Gastroesophageal sphincter (tissue), 4 donors: ENCODE measurements at places on chromosomes 6 and 20.

DNA sequence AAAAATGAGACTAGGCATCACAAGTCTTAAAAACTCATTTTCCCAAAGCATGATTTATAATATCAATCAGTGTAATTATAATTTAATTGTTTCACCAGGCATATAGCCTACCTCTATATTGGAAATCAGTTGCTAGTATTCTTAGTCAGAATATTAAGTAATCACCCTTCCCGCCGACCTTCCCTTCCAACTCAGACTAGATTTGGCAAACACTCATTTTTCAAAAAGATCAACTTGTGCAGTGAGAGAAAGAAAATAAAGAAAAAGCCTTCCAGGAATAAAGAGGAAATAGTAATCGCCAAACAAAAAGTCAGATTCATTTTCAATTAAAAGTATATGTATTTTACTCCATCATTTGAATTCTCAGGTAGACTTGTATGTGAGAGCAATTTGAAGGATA, 1.9 kb upstream of the BMP5 start:
- ATAC-seq, result no peak

DNA sequence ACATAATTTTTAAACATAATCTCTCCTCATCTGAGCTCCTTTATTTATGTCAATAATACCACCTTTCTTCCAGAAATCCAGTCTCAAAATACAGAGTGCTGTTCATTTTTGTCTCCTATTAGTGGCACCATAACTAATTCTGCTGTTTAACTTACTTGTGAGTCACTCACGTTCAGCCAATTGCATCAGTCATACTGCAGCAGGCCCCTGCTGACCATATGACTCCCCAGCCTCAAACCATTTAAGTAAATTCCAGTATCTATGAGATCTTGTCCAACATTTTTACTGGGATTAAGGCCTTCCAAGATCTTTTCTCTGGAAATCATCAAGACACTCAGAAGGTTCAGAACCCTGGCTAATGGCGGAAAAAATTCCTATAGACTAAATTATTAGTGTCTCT, 982.2 kb upstream of the MAP3K7 start:
- no peak for ATAC-seq

DNA sequence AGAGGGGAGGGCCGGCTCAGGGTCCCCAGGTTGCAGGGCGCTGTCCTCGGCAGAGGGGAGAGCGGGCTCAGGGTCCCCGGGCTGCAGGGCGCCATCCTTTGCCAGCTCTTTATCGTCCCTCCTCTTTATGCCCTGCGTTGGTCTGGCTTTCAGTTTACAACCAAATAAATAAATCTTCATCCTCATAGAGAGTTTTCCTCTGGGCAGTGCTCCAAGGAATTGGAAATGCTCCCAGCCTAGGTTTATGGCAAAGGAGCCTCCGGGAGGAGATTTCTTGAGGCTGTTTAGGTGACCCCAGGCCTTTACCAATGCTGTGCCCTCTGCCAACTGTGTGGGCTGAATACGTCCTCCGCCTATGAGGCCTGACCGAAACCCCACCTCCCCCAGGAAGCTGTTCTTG, 60.2 kb downstream of the CHMP4B start:
- ATAC-seq, result no peak

DNA sequence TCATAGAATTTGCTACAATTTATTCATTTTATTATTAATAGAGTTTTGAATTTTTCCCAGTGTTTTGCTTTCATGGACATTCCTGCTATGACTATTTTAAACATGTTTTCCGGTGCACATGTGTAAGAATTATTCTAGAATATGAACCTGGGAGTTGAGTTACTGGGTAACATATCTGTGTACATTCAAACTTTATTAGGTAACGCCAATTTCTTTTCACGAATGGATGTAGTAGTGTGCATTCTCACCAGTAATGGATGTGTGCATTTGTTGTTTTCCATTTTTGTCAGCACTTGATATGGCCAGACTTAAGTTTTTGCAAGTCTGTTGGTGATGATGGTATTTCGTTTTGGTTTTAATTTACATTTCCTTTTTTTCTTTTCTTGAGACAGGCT, 118.8 kb downstream of the CDKAL1 start:
- ATAC-seq, result no peak

DNA sequence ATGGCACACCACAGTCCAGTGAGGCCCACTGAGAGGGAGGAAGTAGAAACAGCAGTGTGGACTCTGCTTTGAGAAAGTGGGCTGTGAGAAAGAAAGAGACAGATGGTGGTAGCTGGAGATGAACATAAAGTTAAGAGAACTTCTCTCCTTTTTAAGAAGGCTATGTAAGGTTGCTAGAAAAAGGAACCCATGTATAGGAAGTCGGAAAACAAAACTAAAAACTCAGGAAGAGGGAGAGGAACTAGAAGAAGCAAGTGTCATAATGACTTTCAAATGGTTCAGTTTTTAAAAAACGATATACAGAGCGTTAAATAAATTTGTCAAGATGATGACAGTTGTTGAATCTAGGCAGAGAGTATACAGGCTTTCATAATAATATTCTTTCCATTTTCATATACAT, 25.4 kb upstream of the GMNN start:
- ATAC-seq, result no peak

DNA sequence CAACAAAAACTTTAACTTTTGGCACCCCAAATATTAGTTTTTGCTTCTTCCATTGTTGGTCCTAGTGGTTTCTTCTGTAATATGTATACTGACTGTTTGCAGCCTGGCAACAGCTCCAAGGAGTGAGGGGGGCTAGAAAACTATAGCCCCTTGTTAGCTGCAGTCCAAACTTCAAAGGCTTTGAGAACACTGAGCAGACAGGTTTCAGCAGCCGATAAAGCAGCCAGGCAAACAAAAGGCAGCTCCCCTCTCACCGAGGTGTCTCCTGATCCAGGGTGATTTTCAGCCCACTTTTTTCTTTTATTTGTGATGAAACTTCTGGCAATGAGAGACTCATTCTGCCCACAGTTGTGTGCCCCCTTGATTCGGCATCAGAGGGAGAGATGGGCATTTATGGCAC, 80.7 kb downstream of the OLIG3 start:
- ATAC-seq, result no peak

- no peak for ATAC-seq
Measured at GRCh38 chr6:130859161-130859867, 32.1 kb downstream of the SMLR1 start.

GRCh38 chr6:136737871-136738691, 54.2 kb downstream of the MAP3K5 start:
- peak; percentile 92 for ATAC-seq

DNA sequence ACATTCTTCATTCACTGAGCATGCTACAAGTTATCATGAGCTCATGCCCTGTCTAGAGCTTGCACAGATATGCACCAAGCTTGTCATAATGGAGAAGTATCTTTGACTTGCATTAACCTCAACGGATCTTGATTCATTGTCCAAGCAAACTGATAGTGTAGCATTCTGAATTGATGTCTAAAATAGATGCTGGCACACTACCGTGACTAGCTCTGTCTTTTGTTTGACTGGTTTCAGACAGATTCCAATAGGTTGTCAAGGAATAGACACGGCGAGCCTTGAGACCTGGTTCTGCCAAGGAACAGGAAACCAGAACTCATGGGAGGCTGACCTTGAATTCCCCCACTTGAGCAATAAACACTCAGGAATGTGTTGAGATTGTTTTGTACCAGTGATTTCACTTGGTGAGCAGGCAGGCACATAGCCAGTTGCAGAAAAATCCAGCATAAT, 1153.1 kb upstream of the GJE1 start:
- ATAC-seq, result peak; percentile 88

DNA sequence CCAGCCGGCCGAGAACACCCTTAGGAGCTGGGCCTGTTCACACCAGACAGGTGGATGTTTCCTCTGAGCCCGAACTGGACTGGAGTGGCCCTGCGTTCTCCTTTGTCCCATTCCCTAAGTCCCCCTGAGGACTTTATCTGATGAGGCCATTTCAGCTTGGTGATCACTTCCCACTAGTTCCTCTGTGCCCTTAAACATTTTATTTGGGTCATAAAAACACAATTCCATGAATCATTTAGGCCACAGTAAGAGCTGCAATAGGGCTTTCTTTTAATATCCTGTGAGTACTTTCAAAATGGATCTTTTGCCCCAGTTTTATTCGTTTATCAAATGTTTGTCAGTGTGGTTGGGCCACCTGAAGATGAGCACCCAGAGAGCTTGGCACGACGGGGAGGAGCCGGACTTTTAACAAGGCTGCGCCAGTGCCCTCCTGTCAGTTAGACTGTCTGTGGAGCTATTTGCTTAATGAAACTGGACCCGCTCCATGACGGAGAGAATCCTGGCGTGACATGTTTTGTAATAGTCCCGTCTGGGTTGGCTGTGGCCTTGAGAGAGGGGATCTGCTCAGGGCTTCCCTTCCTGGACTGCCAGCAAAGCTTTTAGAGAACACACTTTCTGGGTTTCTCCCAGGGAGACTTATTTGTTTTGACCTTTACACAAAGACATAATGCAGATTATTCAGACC, 53.5 kb downstream of the ZDHHC14 start:
- no peak for ATAC-seq

GRCh38 chr6:126650931-126651330, 311.0 kb downstream of the CENPW start:
- ATAC-seq, result no peak

- ATAC-seq, result no peak
Measured at GRCh38 chr6:30727920-30728553, 7.9 kb downstream of the TUBB start.

DNA sequence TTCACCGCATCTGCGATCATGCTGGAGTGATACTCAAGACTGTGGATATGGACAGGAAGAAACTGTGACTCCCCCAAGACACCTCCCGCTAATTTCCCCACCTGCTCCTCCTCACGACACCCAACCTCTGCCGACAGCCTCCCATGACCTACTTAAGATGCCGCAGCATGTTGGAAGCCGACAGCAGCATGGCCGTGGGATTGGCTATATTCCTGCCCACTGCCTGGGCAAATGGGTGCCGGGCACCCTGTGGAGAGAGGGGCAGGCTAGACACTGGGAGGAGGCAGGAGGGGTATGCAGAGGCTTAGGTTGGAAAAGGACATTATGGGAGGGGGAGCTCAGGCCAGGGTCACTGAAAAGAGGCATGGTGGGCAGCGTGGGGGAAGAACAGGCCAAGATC, 4.5 kb downstream of the IDH3B start:
- no peak for ATAC-seq
